ENCODE measurements at places on chromosomes 5 and 9. TPM values are rescaled to one million over a fixed set of nuclear protein-coding genes. Genes with fewer than 3 reads are reported as not detected.

DNA sequence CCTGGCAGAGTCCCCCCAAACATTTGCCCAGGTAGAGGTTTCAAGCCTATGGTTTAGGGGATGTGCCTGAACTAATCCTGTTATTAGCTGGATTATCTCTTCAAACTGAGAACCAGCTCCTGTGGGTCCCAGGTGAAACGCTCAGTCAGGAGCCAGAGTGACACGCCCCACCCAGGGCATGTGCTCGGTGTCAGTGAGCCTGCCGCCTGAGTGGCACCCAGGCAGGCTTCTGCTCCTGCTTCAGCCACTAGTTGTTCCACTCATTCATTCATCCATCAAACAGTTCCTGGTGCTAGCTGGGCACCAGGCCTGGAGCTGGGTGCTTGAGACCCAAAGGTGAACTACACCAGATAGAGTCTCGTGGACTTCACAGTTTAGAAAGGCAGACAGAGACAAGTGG is 129.4 kb upstream of the PITX1 start:
- no peak overlapping the region for H3K4me3 ChIP-seq
- H3K4me1 ChIP-seq: peaks cover 42% of the 10 kb centered on the region
- DNase-seq: no peak

- no peak overlapping the region for H3K4me3 ChIP-seq
- no peak overlapping the region for H3K27ac ChIP-seq
- H3K4me1 ChIP-seq: peaks cover 9% of the 10 kb centered on the region
- DNase-seq: no peak
- no peaks in the 10 kb centered on the region for H3K27me3 ChIP-seq
These were observed 4.8 kb upstream of the VLDLR start for GRCh38 chr9:2616692-2617377.

DNA sequence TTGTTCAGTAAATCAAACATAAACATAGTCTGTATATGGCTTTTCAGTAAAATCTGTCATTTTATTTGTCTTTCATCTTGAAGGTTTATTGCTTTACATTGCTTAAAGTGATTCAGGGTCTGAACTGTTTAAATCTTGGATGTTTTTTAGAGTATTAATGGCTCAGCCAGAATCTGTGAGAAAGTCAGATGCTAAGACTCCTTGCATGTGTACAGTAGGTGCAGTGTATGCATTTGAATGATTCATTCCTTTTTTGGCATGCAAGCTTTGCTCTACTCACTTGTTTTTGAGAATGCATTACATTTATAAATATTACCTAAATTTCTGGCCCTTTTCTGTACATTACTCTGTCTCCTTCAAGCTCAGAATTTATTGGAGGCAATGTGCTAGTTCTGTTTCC is 271.0 kb upstream of the RIOK2 start:
- DNase-seq: no peak
- H3K27ac ChIP-seq: no peak overlapping the region
- H3K4me1 ChIP-seq: no peaks in the 10 kb centered on the region
- H3K4me3 ChIP-seq: no peak overlapping the region
- H3K27me3 ChIP-seq: no peaks in the 10 kb centered on the region

DNA sequence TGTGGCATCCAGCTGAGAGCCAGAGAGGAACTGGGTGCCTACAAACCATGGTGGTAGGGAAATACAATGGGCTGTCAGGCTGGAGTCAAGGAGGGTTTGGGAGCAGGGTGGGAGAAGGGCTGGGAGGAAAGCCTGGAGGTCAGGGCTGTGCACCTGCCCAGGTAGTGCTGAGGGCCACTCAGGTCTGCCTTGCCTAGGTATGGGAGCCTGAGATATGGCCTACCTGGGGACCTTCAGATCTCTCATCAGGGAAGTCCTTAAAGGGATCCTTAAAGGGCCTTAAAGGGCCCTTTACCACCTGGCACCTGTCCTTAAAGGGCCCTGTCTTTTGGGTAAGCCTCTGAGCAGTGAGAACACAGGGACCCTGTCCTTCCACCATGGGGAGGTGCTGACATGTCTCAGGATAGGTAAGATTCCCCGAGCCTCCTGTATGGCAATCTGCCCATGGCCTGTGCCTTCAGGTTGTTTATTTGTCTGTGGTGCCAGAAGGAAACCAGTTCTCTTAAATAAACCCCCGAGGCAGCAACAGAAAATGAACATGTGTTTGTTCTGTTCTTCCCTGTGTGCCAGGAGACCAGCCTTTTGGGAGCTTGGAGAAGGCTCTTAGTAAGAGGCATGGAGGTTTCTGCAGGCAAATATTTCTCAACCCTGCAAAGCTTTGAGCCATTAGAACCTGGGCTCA is 23.3 kb downstream of the SLC25A48 start:
- H3K4me3 ChIP-seq: no peak overlapping the region
- H3K27ac ChIP-seq: no peak overlapping the region
- no peak for DNase-seq
- no peaks in the 10 kb centered on the region for H3K27me3 ChIP-seq
- H3K36me3 ChIP-seq: no peaks in the 10 kb centered on the region
- no peaks in the 10 kb centered on the region for H3K4me1 ChIP-seq

SLC2A6 gene
- 8.4 TPM for total RNA-seq

DNA sequence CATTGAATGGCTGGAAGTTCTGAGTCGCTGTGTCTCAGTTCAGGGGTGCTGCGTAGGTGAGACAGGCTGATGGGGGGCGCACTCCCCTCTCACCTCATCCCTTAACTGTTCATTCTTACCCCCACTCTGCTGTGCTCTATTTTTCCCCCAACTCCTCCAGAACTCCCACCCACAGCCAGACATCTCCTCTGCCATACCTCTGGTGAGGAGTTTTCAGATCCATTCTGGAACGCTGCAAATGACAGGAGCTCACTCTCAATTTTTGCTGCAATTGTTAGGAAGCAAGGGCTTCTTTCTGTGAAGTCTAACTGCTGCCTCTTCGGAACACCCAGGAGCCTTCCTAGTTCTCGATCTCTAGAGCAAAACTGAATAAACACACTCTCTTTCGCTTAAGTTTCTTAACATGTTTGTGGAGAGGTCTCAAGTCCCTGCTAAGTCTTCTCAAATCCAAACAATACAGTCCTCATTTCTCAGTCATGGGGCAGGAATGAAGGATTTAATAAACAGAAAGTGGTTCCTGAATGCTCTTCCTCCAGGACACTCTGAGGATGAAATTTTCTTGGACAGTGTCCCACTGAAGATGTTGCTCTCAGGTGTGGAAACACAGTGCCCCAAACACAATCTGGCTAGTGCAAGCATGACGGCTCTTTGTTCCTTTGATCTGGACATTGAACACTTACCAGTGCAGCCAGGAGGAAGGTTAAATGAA is 387.7 kb downstream of the KDM4C start:
- no peaks in the 10 kb centered on the region for H3K4me1 ChIP-seq
- H3K27me3 ChIP-seq: no peaks in the 10 kb centered on the region
- H3K4me3 ChIP-seq: no peak overlapping the region
- H3K36me3 ChIP-seq: no peaks in the 10 kb centered on the region

- H3K36me3 ChIP-seq: no peaks in the 10 kb centered on the region
- peaks cover 35% of the 10 kb centered on the region for H3K4me1 ChIP-seq
- DNase-seq: no peak
These were observed 34.4 kb upstream of the SLC25A51 start for GRCh38 chr9:37938121-37938891.

- no peak overlapping the region for H3K27ac ChIP-seq
- H3K27me3 ChIP-seq: no peaks in the 10 kb centered on the region
These were observed 12.2 kb upstream of the SLC22A4 start for GRCh38 chr5:132281856-132282614.
